Activated CD4-positive, CD25-positive, alpha-beta regulatory T cell treated with anti-CD3 and anti-CD28 coated beads, Interleukin-2, amount 50 U/mL, for 16 hours (primary cell): ENCODE measurements at places on chromosomes 5 and 9.
A peak's percentile ranks its signal among the peaks of the same experiment; 100 is the strongest.

GRCh38 chr5:67774267-67774552 lies 441.3 kb upstream of the PIK3R1 start:
- no peak for DNase-seq

- no peak for DNase-seq
Measured at GRCh38 chr5:78805474-78806124, 157.0 kb upstream of the LHFPL2 start.

DNA sequence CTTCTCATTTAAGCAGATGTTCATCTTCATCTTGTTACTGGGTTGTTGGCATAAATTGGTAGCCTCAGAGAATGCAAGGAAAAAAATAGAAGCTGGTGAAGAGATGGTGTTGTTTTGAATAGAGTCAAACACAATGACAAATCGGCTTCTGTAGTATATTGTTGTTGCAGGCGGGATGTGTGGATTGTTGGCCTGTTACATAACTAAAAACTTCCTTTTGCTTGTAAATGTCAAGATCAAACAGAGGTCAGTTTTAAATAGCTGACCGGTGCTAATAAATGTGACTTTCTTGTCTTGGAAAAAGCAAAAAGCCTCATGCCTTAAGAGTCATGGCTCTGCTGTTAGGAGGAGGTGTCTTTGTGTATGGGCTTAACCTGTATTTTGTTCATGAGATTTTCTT lies 59.2 kb downstream of the CCDC192 start:
- no peak for DNase-seq

GRCh38 chr9:128894764-128895163 lies 12.8 kb downstream of the LRRC8A start:
- DNase-seq = no peak

DNA sequence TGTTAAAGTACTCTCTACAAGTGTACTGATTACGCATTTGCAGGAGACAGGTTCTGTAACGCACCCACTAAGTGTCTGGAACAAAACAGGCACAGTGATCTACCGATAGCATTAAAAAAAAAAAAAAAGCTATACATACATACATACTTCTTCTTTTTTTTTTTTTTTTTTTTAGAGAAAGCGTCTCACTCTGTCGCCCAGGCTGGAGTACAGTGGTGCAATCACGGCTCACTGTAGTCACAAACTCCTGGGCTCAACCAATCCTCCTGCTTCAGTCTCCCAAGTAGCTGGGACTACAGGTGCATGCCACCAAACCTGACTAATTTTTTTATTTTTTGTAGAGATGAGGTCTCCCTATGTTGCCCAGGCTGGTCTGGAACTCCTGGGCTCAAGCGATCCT lies 7.6 kb downstream of the KIF24 start:
- no peak for DNase-seq

GRCh38 chr5:90434116-90434714 lies 24.7 kb upstream of the CETN3 start:
- peak; percentile 10 for DNase-seq

DNA sequence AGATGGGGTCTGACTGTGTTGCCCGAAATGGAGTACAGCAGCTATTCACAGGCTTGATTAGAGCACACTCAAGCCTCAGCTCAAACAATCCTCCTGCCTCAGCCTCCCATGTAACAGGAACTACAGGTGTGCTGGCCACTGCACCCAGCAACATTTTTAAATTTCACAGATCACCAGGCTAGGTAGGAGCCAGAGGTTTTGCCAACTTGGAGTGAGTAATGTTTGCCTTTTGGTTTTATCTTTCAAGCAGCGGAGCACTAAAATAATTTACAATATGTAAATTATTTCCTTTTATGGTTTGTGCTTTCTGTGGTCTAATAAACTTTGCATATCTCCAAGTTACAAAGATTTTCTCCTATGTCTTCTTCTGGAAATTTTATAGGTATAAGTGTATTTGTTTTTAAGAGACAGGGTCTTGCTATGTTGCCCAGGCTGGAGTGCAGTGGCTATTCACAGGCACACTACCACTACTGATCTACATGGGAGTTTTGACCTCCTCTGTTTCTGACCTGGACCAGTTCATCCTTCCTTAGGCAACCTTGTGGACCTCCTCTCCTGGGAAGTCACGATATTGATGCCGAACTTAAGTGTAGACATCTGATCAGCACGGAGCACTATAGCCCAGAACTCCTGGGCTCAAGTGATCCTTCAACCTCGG lies 67.2 kb upstream of the SUSD1 start:
- DNase-seq = no peak

- DNase-seq = no peak
Measured at GRCh38 chr5:164354139-164354751, 848.8 kb downstream of the MAT2B start.

DNA sequence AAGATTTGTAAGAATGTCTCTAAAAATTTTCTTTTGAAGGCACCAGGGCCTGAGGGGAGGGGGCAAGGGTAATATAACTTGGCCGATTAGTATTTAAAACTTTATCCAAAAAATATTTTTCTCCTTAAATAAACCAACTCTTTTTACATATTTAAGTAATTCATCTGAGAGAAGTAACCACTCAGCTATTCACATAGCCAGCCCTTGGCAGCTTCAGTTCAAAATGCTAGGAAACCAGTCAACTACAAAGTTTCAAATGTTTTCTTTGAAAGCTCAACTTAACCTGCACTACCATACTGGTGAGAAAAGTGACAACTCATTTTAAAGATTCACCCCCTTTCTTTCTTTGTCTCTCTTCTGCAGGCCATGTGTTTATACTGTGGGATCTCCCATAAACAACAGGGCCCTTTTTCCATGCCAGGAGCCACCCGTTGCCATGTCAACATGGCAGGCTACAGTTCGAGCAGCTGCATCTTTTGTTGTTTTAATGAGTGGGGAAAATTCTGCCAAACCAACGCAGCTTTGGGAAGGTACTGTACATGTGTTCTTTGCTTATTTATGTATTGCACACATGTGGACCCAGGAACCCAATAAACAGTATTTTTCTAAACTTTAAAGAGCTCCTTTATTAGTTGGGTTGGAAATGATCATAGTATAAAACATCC lies 46.3 kb downstream of the AOPEP start:
- DNase-seq = no peak
